Fibroblast of skin of back (primary cell): ENCODE measurements at places on chromosomes 16 and 17.
A peak's percentile ranks its signal among the peaks of the same experiment; 100 is the strongest.

GRCh38 chr16:2243031-2243528 is 6.8 kb downstream of the DNASE1L2 start:
- no peak for DNase-seq

DNA sequence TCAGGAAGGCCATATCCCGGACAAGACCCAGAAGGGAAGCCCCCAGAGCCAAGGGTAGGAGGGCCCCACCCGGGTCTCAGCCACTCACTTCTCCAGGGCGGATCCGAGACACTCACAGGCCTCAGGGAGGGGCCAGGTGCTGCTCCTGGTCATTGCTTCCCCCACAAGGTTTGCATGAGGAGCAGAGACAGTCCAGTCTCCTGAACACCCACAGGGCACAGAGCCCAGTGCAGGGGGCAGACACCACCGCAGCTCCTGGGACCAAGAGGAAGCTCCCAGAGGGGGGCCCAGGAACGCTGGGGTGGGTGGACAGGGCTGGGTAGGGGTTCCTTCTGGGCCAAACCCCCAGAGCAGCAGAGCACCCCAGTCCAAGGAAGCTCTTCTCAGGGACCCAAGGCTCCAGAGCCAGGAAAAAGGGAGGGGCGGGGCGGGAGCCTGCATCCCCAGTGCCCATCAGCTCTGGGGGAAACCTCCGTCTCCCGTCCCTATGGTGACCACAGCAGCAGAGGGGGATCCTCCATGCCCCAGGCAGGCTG is 709 bp upstream of the MRPL28 start:
- DNase-seq = no peak

GRCh38 chr16:70694088-70694867 is 8.4 kb upstream of the MTSS2 start:
- DNase-seq = peak; percentile 95

GRCh38 chr17:1714427-1714979 is 4.3 kb upstream of the TLCD2 start:
- DNase-seq = peak; percentile 99

DNA sequence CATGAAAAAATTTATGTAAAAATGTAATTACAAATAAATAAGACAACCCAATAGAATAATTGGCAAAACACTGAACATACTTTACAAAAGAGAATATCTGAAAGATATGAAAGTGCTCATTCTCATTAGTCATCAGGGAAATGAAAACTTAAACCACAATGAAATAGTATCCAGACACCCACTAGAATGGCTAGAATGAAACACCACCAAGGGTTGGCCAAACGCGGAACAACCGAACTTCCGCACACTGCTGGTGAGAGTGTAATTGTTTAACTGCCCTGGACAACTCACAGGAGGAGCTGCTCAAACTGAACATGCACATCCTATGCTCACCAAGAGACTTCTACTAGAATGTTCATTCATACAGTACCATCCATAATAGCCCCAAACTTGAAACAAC is 5.8 kb upstream of the ZDHHC7 start:
- peak; percentile 29 for DNase-seq
